ENCODE measurements at places on chromosomes 12 and 14.
A peak's percentile ranks its signal among the peaks of the same experiment; 100 is the strongest.

DNA sequence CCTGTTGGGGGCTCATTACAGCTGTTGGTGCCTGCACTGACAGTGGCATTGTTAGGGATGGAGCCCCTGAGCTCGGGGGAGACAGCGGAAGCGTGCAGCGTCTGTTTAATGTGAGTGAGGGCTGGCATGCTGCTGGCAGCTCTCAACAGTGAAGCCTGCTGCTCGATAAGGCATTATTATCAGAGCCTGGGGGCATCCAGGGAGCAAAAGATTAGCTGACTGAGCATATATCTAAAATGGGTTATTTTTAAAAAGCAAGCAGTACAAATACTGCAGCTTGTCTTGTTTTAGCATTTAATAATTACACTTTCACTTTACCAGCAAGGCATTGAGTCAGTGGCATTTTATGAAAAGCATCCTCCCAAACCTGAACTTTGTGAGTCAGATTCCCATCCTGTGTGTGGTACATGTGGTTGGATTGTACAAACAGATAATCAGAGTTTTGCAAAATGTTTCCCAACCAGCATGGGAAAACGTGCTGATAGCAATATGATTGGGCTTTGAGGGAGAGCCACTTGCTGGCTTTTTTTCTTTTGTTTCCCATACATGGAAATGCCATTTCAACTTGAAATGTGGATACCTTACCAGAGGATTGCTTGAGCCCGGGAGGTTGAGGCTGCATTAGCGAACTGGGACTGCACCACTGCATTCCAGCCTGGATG, 150.8 kb downstream of the PRKCH start:
- DNase-seq, result no peak

- peak; percentile 70 for DNase-seq
Observed at GRCh38 chr12:131831635-131832041, 3.4 kb downstream of the MMP17 start.

DNA sequence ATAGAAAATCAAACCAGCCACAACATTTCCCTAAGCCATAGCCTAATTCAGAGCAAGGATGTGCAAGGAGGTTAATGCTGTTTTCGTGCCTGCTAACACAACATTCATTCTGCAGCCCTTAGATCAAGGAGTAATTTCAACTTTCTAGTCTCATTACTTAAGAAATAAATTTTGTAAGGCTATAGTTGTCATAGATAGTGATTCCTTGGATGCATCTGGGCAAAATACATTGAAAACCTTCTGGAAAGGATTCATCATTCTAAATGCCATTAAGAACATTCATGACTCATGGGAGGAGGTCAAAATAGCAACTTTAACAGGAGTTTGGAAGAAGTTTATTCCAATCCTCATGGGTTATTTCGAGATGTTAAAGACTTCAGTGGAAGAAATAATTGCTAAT, 283.2 kb downstream of the RPAP3 start:
- DNase-seq, result no peak

DNA sequence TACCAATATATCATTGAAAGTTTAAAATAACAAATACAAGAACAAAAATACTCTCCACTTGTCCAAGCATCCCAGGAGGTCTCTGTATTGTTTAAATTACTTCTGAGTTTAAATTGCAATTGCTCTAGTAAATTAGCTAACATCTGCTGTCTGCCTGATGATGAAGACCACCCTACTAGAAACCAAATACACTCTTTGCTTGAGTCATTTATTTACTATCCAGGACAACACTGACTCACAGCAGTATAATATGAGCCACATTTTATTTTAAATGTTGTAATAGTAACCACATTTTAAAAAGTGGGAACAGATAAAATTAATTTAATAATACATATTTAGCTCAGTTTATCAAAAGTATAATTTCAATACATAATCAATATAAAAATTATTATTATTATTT, 62.9 kb upstream of the EEA1 start:
- no peak for DNase-seq

DNA sequence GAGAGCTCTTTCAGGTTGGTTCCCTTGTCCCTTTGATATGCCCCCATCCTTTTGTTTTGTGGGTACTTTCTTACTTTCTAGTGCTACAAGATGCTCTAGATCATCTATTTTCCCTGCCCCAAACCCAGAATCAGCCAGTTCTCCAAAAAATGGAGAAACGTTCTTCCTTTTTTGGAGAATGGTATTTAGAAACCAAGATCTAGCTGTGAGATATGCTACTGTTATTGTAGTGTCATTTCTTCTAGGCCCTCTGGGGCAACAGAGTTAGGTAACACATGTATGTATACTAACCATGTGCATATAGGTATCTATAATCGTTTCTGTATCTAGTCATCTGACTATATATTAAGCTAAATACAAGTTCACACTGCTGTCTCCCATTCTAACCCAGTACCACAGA, 6.9 kb upstream of the IGFBP6 start:
- DNase-seq, result no peak

DNA sequence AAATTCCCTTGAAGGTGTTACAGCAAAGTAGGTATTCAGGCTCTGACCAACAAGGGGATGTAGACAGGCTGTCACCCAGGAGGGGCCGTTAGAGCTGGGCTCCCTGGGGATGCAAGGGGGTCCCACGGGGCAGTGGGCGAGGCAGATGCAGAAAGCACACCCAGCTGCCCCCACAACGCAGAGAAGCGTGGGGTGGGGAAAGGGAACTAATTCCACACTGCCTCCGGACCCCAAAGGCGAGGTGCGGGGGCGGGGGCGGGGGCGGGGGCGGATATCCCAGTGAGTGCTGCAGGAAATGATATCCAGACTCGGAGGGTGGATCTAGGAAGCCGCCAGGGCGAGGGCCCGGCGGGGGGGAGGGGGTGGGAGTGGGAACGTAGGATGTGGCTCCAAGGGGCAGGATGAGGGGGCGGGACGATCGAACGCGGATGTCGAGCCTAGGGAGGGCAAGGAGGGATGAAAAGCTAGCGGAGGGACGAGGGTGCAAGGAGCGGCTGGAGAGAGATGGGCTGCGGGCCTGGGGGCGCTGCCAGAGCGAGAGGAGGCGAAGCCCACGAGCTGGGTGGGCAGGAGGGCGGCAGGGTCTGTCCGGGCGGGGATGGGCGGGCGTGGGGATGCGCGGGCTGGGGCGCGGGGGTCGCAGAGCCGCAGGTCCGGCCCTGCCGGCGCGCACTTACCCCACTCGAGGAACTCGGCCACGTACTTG, 874 bp downstream of the CDC42BPB start:
- DNase-seq, result peak; percentile 79

GRCh38 chr14:21322716-21323115, 42.8 kb downstream of the RPGRIP1 start:
- no peak for DNase-seq

GRCh38 chr12:84974155-84974815, 61.7 kb upstream of the SLC6A15 start:
- no peak for DNase-seq

DNA sequence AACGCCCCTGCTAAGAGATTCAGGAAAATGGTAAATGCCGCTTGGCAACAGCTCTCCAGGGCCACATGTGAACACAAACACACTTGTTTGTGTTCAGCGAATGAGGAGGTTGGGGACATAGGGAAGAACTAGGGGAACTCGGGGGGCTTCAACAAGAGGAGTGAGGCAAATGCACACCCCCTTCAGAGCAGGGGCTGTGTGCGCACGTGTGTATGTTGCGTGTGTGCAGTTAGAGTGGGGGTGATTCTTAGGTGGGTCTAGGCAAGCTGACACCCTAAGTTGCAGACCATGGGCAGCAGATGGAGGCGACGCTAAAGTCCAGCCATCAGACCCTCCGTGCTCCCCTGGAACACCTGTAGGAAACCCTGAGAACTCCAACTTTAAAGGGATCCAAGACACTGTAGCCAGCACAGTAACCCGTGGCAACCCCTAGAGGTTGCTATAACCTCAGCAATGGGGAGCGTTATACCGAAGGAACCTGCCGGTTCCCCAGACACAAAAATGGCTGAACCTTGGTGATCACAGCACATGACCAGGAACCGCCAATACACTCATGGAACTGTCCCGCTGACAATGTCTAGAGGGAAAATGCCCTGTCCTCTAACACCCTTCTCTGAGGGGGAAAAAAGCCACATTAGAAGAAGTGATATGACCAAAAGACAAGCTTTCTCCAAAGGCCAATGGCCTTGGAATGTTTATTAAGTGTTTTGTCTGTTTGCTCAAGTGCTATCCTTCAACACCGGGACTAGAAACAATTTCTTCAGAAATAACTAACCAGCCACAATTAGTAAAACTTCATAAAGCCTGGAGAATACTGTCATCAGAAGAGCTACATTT, 86.5 kb upstream of the CEP83 start:
- DNase-seq, result no peak

DNA sequence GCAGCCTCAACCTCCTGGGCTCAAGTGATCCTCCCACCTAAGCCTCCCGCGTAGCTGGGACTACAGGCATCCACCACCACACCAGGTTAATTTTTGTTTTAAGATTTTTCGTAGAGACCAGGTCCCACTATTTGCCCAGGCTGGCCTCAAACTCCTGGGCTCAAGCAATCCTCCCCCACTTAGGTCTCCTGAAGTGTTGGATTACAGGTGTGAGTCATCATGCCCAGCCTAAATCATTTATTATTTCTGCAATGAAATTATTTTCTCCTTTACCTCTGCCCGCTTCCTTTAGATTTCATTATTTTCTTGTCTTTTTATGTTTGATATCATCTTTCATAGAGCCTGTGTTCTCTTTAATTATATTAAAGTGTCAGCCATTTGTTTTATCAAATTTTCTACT, 165.2 kb upstream of the OTX2 start:
- DNase-seq, result no peak

- no peak for DNase-seq
Observed at GRCh38 chr14:97441740-97442362, 644.7 kb downstream of the VRK1 start.

GRCh38 chr12:65845751-65846537, 21.7 kb downstream of the HMGA2 start:
- DNase-seq, result no peak

DNA sequence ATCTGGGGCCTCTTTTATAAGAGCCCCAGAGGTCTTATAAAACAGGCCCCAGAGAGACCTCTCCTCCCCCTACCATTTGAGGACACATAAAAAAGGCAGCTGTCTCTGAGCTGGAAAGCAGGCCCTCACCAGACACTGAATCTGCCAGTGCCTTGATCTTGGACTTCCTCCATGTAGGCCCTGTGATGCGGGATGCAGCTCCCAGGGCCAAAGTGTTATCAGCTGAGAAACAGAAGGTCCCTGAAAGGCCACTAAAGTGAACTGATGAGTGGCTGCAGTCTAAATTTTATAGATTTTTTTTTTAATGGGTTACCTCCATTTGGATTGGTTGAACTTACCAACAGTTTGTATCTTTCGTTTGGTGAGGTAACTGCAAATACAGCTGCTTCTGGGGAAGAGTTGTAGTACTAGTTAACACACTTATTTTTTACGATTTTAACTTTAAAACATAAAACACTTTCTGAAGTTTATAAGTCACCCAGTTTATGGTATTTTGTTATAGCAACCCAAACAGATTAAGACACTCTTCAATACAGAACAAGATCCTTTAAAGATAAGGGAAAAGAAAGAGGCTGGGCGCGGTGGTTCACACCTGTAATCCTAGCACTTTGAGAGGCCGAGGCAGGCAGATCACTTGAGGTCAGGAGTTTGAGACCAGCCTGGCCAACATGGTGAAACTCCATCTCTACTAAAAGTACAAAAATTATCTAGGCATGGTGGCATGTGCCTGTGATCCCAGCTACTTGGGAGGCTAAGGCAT, 5.6 kb upstream of the GUCY2C start:
- no peak for DNase-seq

DNA sequence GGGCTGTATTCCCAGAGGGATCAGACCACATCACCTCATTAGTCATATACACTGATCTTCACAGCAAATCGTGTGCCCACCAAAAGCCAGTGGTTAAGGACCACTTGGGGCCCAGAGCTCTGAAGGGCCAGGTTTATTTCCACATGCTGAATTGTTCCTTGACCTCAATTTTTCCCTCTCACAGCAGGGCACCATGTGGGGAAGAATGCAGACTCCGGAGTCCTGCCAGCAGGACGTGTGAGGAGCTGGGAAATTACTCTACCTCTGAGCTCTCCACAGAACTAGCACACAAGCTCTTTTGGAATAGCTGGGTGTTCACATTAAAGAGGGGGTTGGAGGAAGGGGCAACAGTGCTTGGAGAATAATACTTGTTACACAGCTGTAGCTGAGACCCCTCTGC, 57.6 kb upstream of the SEL1L start:
- no peak for DNase-seq

GRCh38 chr12:50232206-50232605, 51.1 kb downstream of the LIMA1 start:
- no peak for DNase-seq

- no peak for DNase-seq
Observed at GRCh38 chr12:2238111-2238510, 185.3 kb downstream of the CACNA1C start.

GRCh38 chr14:67553547-67553946, 20.5 kb downstream of the PLEKHH1 start:
- DNase-seq, result no peak
